ENCODE measurements at places on chromosomes 13 and 19.
A peak's percentile ranks its signal among the peaks of the same experiment; 100 is the strongest.

GRCh38 chr13:88840085-88840484 lies 1168.9 kb downstream of the SLITRK5 start:
- DNase-seq: no peak

- DNase-seq: no peak
These were observed 262.2 kb downstream of the KLF5 start for GRCh38 chr13:73321043-73321442.

DNA sequence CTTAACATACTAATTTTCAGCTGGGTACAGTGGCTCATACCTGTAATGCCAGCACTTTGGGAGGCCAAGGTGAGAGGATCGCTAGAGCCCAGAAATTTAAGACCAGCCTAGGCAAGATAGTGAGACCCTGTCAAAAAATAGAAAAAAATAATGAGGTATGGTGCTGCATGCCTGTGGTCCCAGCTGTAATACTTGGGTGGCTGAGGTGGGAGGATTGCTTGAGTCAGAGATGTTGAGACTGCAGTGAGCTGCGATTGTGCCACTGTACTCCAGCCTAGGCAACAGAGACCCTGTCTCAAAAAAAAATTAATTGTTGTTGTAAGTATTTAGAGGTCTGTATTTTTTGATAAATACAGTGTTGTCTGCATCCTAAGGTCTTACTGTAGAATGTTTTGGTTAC lies 66.8 kb downstream of the FNDC3A start:
- no peak for DNase-seq

DNA sequence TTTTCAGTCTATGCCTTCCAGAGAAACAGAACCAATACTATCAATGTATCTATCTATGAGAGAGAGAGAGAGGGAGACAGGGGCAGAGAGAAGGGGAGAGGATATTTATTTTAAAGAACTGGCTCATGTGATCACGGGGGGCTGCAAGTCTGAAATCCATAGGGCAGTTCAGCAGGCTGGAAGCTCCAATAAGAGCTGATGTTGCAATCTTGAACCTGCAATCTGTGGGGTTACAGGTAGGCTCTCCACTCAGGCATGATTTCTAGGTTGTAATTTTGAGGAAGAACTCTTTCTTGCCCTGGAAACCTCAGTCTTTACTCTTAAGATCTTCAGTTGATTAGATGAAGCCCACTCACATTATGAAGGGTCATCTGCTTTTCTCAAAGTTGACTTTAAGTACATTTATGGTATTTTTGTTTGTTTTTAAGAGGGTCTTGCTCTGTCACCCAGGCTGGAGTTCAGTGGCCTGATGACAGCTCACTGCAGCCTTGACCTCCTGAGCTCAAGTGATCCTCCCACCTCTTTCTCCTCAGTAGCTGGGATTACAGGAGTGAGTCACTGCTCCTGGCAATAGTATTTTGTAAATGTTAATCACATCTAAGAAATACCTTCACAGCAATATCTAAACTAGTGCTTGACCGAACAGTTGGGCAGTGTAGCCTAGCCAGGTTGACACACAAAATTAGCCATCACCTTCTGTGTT lies 376.4 kb downstream of the FGF9 start:
- no peak for DNase-seq

DNA sequence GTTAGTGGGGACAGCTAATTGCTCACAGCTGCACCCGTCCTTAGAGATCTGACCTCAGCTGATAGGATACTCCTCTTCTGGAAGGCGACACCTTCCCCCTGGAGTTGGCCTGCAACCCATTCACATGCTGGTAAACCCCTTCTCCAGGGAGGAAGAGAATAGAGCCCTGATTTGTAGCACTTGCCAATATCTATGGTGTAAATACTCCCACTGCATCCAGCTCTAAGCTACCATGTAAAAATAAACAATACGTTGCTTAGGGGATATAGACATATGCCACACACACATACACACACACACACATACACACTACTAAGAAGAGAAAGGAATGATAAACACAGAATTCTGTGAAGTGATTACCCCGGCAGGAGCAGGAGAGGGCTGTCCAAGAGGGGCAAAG lies 49.4 kb upstream of the KCTD15 start:
- DNase-seq: no peak

DNA sequence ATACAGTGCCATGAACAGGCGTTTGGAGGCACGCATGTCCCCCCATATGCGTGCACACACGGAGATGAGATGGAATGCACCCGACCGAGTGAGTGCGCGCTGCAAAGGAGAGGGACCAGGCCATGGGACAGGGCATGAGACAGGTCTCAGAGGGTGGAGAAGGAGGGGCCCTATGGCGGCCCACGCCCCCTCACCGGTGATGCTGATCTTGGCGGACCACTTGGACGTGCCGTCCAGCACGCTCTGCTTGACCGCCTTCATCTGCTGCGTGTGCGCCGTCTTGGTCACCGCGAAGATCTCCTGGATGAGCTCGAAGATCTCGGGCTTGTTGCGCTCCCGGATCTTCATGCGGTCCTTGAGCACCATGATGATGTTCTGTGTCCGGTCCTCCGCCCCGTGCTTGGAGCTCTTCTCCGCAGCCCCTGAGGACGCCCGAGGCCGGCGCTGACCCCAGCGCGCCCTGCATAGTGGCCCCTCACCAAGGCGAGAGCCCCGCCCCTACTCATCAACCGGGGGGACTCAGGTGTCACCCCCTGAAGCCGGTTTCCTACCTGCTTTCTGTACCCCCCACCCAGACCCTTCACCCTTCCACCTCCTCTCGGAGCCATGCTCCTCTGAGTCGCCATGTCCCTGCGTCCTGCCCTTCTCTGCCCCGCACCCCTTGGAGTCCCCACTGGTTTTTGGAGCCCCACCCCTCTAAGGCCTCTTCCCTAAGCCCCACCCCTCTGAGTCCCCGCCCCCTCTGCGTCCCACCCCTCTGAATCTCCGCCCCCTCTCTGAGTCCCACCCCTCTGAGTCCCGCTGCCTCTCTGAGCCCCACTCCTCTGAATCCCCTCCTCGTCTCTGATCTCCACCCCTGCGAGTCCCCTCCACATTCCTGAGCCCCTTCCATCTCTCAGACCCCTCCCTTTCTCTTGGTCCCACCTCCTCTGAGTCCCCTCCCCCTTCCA lies 40.8 kb downstream of the UNC13A start:
- DNase-seq: no peak

GRCh38 chr13:113554333-113554700 lies 30.2 kb upstream of the TFDP1 start:
- no peak for DNase-seq

- no peak for DNase-seq
These were observed 11.8 kb upstream of the RSPH6A start for GRCh38 chr19:45826934-45827333.

GRCh38 chr19:47651691-47652090 lies 42.8 kb downstream of the BICRA start:
- no peak for DNase-seq

GRCh38 chr13:30019648-30020626 lies 169.5 kb upstream of the UBL3 start:
- no peak for DNase-seq

DNA sequence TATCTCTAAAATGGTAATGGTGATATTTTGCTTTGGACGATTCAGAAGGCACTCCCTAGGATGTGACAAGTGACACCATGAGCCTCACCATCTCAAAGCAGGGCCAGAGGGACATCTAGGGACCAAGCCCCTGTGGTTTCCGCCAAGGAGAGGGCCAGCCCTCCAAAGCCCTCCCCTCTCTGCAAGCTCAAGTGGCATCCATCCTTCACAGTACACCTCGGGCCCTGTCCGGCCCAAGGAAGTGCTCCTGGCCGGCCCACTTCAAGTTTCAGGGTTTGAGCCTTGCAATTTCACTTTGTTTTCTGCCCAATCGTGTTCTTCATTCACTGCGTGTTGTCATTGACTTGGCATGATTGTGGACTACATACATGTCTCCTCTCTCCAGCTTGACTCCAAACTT lies 82.5 kb downstream of the TSHZ3 start:
- DNase-seq: no peak

GRCh38 chr13:67554746-67555452 lies 324.8 kb upstream of the PCDH9 start:
- no peak for DNase-seq

- DNase-seq: no peak
These were observed 2180.2 kb upstream of the PCDH20 start for GRCh38 chr13:63595811-63596210.

- peak; percentile 70 for DNase-seq
These were observed 13.3 kb downstream of the PALM3 start for GRCh38 chr19:14048443-14049153.

DNA sequence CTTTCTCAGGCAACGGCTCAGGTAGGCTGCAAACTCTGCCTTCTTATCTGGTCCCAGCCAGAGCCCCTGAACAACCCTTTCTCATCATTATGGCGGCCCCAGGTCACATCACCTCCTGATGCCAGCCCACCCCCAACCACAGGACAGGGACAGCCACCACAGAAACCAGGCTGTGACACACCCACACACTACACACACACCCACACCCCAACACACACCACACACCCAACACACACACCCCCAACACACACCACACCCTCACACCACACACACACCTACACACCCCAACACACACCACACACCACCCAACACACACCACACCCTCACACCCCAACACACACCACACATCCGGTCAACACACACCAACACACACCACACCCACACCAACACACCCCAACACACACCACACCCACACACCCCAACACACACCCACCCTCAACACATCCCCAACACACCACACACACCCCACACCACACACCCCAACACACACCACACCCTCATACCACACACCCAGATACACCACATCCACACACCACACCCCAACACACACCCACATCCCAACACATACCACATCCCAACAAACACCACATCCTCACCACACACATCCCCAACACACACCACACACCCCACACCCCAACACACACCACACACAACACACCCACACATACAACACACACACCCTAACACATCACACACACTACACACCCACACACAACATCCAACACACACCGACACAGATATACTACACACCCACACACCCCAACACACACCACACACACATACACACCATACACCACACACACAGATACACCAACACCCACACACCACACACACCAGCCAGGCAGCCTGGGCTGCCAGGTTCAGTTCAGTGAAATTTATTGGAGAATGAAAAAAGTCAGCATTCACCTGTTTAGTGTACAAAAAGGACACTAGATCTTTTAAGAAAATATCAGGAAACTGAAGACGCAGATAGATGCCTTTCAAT lies 4.2 kb upstream of the ISYNA1 start:
- no peak for DNase-seq

GRCh38 chr19:18436671-18437490 lies 1.1 kb downstream of the ISYNA1 start:
- DNase-seq: peak; percentile 81

- DNase-seq: peak; percentile 16
These were observed 25.1 kb downstream of the TMEM161A start for GRCh38 chr19:19113040-19113626.

- DNase-seq: no peak
These were observed 30.9 kb downstream of the ACTN4 start for GRCh38 chr19:38678217-38678890.

GRCh38 chr19:54405628-54406027 lies 9.6 kb upstream of the TTYH1 start:
- DNase-seq: no peak

- no peak for DNase-seq
These were observed 77.0 kb downstream of the SOX1 start for GRCh38 chr13:112143753-112144615.

- DNase-seq: no peak
These were observed 324.9 kb downstream of the UQCRFS1 start for GRCh38 chr19:28887920-28888618.

- DNase-seq: no peak
These were observed 44.3 kb downstream of the BBC3 start for GRCh38 chr19:47186446-47187334.

DNA sequence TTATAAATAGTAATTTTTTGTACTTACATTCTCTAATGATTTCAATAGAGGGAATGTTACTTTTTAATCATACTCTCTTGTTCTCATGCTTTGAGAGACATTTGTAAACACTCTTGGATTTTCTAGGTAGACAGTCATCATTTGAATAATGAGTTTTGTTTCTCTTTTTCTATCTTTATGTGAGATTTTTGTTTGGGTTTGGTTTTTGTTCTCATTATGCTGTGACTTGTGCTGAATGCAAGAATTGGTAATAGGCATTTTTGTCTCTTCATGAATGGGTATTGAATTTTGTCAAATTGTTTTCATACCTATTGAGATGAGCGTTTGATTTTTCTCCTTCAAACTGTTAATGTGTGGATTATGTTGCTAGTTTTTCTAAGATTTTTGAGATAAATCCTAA lies 56.8 kb upstream of the GPR183 start:
- no peak for DNase-seq

DNA sequence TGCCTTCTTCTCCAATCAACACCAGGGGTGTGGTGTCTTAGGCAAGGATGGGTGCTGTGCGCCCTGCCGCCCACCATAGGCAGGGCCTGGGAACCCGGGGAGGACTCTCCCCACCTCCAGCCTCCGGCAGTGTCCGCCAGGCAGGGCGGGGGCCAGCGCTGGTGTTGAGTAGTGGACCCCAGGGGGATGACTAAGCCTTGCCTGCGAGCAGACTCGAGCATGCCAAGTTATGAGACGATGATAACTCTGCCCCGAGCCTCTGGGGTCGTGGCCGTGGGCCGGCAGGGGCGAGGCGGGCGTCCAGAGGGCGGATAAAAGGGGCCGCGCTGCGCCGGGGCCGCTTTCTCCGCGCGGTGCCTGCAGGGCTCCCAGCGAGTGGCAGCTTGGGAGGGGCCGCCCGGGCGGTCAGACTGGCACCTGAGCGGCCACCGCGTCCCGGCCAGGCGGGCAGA lies at the start of gene MEDAG:
Gene MEDAG (plus strand): TSS at position 340 of the 452 bp plus-strand sequence. CDS start 245 bp downstream, outside the sequence.
- peak; percentile 85 for DNase-seq

GRCh38 chr19:1672038-1672768 lies 19.8 kb upstream of the TCF3 start:
- peak; percentile 87 for DNase-seq

- DNase-seq: no peak
These were observed 5.8 kb downstream of the DOCK9 start for GRCh38 chr13:98972059-98972458.

DNA sequence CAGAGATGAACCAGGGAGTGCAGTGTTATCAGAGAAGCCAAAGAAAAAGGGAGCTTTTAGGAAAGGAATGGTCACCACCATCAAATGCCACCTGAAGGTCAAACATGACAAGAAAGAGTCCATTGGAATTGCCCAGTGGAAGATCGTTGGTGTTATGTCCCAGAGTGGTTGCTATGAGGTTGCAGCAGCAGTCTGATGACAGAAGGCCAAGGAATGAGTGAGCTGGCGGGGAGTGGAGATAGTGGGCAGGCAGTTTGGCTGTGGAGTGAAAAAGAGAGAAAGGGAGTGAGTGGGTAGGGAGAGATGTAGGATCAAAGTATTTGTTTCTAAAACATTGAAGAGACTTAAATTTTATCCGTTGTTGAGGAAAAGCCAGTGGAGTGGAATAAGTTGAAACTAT lies 117.4 kb upstream of the WASF3 start:
- peak; percentile 67 for DNase-seq

GRCh38 chr19:33464010-33464732 lies 57.4 kb downstream of the PEPD start:
- DNase-seq: no peak

Measured in AG20443 (cell line).